PC-3 (cell line): ENCODE measurements at places on chromosomes 11 and 22. TPM values are rescaled to one million over a fixed set of nuclear protein-coding genes. Genes with fewer than 3 reads are reported as not detected.

GRCh38 chr22:36687516-36687915 lies 16.0 kb downstream of the CACNG2 start:
- DNase-seq: no peak
- no peak overlapping the region for H3K4me3 ChIP-seq
- no peak overlapping the region for H3K27ac ChIP-seq
- no peaks in the 10 kb centered on the region for H3K27me3 ChIP-seq

GRCh38 chr22:28896611-28897010 lies 13.2 kb downstream of the ZNRF3 start:
- no peak overlapping the region for H3K4me3 ChIP-seq
- H3K36me3 ChIP-seq: no peaks in the 10 kb centered on the region
- no peak overlapping the region for H3K27ac ChIP-seq
- no peaks in the 10 kb centered on the region for H3K27me3 ChIP-seq

TESMIN gene
- 25.8 and 30.2 TPM in 2 replicates for total RNA-seq

DNA sequence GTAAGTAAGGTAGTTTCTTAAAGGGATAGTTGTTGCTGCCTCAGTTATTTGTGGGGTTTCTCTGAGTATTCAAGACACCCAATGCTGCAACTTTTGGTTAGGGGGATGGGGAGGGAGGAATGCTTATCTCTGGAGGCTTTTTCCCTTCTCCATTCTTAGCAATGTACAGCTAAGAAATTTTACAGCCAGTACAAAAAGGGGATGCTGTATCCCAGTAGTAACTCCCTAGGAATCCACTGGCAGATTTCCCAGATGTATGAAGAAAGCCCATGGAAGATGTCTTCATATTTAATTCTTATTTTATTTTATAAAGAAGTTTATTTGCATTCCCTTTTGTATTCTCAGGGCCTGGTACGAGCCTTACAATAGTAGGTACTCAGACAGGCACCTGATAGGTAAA lies 154.8 kb downstream of the ENTHD1 start:
- peak; percentile 4 for DNase-seq
- no peaks in the 10 kb centered on the region for H3K4me1 ChIP-seq
- peaks cover 50% of the 10 kb centered on the region for H3K27me3 ChIP-seq
- no peak overlapping the region for H3K27ac ChIP-seq
- no peaks in the 10 kb centered on the region for H3K36me3 ChIP-seq

DDI1 gene
- not detected in 2 replicates for total RNA-seq

GRCh38 chr11:33718440-33718839 lies 17.8 kb downstream of the CD59 start:
- DNase-seq: no peak
- no peak overlapping the region for H3K4me3 ChIP-seq
- H3K27ac ChIP-seq: peak overlapping the region; percentile 99; the same call in 1 of the 2 replicates
- H3K36me3 ChIP-seq: peaks cover 59% of the 10 kb centered on the region

DNA sequence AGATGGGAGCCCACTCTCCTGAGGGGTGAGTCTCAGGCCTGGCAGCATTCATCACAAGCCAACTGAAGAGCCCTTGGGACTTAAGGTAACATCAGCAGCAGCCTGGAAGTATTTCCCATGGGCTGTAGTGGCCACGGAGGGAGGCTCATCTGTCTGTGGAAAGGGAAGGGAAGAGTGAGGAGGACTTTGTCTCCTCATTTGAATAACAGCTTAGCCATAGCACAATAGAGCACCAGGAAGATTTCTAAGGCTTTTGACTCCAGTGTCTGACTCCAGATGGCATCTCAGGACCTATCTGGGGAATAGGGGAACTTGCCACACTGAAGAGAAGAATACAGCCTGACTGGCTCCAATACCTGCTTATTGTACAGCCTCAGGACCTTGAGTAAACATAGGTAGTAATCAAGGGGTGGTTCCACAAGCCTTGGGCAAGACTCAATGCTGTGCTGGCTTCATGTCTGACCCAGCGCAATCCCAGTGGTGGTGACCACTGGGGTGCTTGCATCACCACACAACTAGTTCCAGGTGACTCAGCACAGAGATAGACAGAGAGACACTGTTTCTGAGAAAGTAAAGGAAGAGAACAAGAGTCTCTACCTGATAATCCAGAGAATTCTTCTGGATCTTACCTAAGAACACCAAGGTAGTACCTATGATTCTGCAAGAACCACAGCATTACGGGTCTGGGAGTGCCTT lies 510.5 kb upstream of the CCDC179 start:
- no peaks in the 10 kb centered on the region for H3K27me3 ChIP-seq
- peak; percentile 19 for DNase-seq
- H3K4me1 ChIP-seq: no peaks in the 10 kb centered on the region
- no peak overlapping the region for H3K4me3 ChIP-seq
- no peak overlapping the region for H3K27ac ChIP-seq
- no peaks in the 10 kb centered on the region for H3K36me3 ChIP-seq

- DNase-seq: no peak
- H3K27me3 ChIP-seq: no peaks in the 10 kb centered on the region
- no peak overlapping the region for H3K4me3 ChIP-seq
- H3K4me1 ChIP-seq: no peaks in the 10 kb centered on the region
Observed at GRCh38 chr22:47251911-47252310, 489.5 kb downstream of the TBC1D22A start.

TLCD5 gene
- total RNA-seq: 4.2 and 6.2 TPM in 2 replicates

FOLR2 gene
- not detected in 2 replicates for total RNA-seq

CUL5 gene
- 32.1 and 37.0 TPM in 2 replicates for total RNA-seq

DNA sequence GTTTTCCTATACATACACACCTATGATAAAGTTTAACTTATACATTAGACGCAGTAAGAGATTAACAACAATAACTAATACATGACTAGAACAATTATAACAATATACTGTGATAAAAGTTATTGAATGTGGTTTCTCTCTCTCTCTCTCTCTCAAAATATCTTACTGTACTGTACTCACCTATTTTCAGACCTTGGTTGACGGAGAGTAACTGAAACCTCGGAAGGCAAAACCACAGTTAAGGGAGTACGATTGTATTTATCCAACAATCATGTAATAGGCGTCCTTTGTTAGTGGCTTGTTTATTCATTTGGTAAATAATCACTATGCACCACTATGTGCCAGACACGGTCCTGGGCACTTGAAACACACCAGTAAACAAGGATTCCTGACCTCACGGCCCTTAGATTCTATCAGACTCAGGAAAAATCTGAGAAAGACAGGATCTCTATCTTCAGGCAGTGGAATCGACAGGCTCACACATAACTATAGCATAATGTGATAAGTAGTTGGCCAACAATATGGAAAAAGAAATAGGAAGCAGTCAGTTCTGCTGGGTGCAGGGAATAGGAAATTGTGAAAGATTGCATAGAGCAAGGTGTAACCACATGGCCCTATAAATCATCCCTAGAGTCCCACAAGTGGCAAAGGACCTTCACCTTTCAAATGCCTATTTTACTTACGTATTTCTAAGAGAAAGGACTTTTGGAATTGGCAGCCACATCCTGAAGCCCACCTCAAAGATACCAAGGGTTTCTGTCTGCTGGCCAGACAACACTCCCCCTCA lies 12.0 kb downstream of the ETS1 start:
- H3K36me3 ChIP-seq: no peaks in the 10 kb centered on the region
- peaks cover 22% of the 10 kb centered on the region for H3K4me1 ChIP-seq
- no peak for DNase-seq

- no peak for DNase-seq
- no peak overlapping the region for H3K27ac ChIP-seq
- peaks cover 3% of the 10 kb centered on the region for H3K4me1 ChIP-seq
- no peak overlapping the region for H3K4me3 ChIP-seq
- H3K27me3 ChIP-seq: no peaks in the 10 kb centered on the region
Observed at GRCh38 chr11:106614262-106614661, 404.0 kb downstream of the GUCY1A2 start.

DNA sequence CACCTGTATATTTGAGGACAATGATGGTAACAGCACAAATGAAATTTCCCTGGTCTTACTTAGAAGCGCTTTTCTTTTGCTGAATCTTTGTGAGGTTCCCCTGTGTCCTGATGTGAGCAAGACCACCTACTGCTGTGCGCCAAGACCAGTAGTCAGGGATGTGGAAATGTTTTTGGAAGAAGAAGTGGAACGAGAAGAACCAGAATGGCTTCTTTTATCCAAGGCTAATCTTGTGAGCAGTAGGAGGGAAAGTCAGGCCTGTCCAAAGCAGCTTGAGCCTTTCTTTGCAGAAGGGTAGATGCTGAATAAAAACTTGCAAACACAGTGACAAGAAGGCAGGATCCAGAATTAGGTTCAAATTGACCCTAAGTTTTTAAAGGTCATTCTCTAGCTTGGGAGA lies 223.0 kb downstream of the FAT3 start:
- H3K36me3 ChIP-seq: no peaks in the 10 kb centered on the region
- no peaks in the 10 kb centered on the region for H3K4me1 ChIP-seq
- peak; percentile 14 for DNase-seq
- H3K27ac ChIP-seq: no peak overlapping the region

DNA sequence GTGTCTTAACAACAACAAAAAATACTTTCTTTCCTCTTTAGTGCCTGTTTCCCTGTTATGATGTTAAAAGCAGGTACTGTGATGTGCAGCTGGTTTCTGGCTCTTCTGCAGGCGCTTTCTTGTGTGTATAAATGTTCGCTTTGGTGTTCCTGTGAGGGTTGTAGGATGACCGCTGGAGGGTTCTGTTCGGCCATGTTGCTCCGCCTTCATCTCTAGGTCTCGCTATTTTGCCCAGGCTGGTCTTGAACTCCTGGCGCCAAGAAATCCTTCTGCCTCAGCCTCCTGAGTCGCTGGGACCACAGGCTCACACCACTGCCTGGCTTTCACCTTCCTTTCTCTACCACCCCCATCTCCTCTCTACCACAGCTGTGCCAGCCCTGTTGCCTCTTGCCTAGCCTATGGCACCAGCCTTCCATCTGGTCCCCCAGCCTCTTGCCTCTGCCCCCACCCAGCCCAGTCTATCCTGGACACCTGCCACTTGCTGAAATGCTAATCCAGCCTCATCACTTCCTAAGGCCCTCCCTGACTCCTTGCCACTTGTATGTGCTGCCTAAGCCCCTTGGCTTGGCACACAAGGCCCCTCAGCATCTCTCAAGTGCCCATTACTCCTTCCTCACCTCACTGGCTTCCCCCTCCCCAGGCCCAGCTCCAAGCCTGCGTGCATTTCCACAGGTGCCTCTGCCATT lies 5.5 kb downstream of the LRRC74B start:
- no peaks in the 10 kb centered on the region for H3K27me3 ChIP-seq
- H3K4me3 ChIP-seq: no peak overlapping the region
- H3K36me3 ChIP-seq: no peaks in the 10 kb centered on the region
- no peaks in the 10 kb centered on the region for H3K4me1 ChIP-seq
- H3K27ac ChIP-seq: no peak overlapping the region
